ENCODE measurements at places on chromosomes 13 and 19.

- DNase-seq, result no peak
Observed at GRCh38 chr13:112675366-112675756, 14.5 kb upstream of the ATP11A start.

GRCh38 chr13:82002710-82003109, 1661.8 kb upstream of the SPRY2 start:
- no peak for DNase-seq

DNA sequence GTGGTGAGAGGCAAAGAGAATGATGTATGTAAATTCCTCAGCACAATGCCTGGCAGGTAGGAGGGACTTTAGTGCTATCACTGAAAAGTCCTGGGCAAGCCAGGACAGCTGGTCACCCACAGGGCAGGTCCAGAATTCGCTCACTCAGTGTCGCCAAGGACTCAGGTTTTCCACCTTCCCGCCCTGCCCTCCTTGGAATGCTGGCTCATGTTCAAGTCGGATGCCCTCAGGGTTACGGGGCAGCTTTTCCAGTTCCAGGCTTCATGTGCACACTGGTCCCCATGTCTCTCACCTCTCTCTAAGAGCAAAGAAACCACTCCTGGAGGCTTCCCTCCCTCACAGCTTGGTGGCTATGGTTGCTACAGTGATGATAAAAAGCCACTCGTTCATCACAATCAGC, 24.8 kb upstream of the NAXD start:
- DNase-seq, result no peak

DNA sequence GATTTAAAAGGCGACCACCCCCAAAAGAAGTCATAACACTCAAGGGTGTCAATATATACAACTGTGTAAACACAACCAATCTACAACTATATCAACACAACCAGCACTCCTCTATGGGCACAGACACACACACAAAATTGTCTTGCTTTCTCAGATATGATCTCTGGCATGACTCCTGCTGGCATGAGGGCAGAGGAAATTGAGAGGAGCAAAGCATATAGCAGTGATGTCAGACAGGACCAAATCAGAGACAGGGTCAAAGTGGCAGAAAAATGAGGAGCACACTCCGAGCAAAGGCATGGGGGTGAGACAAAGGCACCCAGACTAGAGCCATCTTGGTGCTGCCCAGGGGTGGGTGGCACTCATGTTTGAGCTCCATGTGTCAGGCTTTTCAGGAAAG, 9.6 kb downstream of the IRGQ start:
- no peak for DNase-seq

GRCh38 chr13:86653009-86653408, 853.8 kb upstream of the SLITRK6 start:
- DNase-seq, result no peak

Data from NCI-H187 treated with DMSO at 0.1 percent for 48 hours (cell line).